ENCODE measurements at places on chromosomes 2 and 18.

- no peak for DNase-seq
These were observed 35.4 kb downstream of the BARD1 start for GRCh38 chr2:214774108-214774507.

DNA sequence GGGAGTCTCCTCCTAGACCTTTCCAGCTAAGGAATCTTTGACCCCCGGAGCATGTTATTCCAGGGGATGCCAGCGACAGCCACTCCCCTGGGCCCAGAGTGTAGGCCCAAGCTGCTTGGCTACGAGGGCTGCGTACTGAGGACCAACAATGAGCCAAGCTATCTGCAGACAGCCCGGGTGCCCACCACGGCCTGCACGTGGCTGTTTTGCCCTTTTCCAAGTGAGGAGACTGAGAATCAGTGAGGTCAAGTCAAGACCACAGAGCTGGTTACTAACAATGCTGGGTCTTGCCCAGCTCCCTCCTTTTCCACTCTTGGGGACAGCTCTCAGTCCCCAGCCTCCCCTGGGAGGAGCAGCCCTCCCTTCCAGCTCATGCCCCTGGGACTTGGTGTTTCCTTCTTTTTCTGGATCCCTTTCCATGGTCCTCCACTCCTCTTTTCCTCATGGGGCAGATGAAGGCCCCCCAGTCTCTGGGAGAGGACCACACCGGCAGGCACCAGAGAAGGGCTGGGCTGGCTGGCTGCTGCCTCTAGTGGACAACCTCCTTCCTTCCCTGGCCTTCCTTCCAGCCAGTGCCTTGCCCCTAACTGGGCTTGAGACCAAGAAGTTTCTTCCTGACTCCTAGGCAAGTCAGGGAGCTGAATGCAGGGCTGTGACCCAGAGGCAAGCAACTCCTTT lies 550 bp upstream of the MALL start:
- no peak for DNase-seq

- no peak for DNase-seq
These were observed 113.8 kb upstream of the HAAO start for GRCh38 chr2:42906111-42906556.

DNA sequence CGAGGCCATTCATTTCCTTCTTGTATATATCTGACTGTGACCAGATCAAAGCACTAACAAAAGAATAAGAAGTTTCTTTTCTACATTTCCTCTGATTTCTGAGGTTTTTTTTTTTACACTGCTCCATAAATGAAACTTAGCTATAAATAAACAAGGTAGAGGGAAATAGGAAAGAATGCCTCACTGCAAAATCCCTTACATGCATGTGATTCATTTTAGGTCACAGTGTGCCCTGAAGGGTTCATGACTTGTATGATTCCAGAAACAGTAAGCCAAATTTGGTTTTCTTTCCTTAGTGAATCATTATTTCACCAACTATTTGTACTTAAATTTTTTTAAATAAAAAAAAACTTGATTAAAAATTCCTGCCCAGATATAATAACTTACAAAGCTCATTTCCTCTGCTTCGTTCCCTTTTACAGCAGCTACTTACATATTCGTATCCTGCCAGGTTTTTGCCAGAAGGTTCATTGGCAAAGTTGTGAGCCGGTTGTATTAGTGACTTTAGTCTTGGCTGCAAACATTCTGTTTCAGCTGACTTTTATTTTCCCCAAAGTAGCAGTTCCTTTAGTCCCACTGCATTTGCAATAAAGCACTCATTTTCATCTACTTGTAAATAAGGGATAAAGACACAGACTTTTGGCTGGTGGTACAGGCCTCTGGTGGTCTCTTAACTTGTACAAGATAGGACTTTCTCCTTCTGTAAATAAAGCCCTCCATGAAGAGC lies 58.6 kb downstream of the LRP2 start:
- DNase-seq: no peak

DNA sequence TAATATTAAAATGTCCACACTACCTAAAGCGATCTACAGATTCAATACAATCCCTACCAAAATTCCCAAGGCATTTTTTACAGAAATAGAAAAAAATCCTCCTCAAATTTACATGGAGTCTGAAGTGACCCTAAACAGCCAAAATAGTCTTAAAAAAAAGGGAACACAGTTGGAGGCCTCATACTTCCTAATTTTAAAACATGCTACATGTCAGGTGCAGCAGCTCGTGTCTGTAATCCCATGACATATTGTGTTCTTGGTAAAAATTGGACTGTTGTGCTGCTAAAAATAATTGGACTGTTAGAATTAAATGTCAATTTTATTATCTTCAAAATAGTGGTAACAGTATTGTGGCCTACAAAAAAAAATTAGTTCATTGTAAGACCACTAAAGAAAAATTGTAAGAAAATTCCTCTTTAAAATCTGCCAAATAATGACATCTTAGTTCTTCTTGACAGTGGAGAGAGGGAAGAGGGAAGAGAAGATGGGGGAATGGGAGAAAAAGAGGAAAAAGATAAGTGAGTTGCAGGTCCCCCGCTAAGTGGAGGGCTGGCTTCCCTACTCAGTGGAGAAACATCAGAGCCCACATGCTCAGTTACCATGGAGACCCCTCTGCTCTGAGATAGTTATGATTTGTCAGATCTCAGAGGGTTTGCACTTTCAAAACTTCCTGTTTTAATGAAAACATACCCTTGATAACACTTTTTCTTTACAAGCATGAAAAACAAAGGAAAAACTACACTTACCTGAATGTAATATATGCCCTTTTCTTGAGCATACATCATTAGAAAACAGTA lies 46.5 kb downstream of the UNC50 start:
- DNase-seq: no peak

GRCh38 chr18:3305354-3305762 lies 43.4 kb downstream of the MYL12B start:
- no peak for DNase-seq

- no peak for DNase-seq
These were observed 34.5 kb downstream of the INSIG2 start for GRCh38 chr2:118122594-118123281.

DNA sequence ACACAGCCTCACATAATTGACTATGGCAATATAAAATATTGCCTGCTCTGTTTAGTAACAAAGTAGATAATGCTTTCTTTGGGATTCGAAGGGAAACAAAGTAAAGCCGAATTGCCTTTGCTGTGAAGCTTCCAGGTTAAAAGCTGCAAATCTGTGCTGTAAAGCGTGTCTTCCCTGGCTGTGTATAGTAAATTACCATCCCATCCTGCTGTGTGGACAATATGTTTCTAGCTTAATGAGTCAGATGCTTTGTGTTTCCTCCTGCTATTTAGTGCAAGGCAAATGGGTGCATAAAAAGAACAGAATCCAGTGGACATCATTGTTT lies 265.1 kb downstream of the SOCS6 start:
- no peak for DNase-seq

DNA sequence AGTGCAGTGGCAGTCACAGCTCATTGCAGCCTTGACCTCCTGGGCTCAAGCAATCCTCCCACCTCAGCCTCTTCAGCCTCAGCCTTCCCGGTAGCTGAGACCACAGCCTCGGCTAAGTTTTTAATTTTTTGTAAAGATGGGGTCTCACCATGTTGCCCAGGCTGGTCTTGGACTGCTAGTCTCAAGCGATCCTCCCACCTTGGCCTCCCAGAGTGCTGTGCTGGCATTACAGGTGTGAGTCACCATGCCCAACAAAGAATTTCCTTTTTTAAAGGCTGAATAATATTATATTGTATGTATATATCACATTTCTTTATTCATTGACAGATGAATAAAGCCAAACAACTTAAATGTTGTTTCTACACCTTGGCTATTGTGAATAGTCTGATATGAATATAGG lies 42.5 kb downstream of the MOB4 start:
- DNase-seq: no peak

DNA sequence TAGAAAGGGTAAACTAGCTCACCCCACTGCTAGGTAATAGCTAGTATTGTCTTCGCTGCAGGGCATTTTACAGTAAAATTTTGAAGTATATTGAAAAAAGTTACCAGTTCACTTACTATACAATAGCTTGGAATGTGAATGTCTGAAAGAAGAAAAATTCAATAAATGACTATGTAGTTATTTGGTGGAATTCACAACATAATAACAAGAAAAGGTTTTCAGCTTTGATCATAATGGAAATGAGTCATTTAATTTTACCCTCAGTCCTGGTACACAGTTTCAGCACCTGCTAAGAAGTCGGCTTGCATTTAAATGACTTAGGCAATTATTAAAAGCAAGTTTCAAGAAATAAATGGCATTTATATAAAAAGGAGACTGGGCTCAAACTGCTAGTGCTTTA lies 90.4 kb downstream of the NUP35 start:
- no peak for DNase-seq

DNA sequence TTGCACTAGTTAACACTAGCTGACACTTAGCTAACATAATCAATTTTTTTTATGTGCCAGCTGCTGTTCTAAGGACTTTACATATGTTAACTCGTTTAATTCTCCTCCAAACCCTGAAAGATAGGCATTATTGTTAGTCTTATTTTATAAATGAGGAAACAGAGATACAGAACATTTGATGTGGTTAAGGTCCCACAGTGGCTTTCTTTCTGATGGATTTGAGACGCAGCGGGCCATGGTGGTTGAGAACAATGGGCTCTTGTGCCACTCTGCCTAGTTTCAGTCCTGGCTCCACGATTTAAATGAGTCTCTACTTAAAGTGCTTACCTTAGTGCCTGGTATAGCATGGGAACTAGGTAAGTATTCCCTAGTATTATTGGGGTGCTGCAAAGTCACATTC lies 201.9 kb upstream of the SPRED2 start:
- DNase-seq: no peak

GRCh38 chr2:9347411-9347881 lies 75.9 kb downstream of the ITGB1BP1 start:
- DNase-seq: no peak

DNA sequence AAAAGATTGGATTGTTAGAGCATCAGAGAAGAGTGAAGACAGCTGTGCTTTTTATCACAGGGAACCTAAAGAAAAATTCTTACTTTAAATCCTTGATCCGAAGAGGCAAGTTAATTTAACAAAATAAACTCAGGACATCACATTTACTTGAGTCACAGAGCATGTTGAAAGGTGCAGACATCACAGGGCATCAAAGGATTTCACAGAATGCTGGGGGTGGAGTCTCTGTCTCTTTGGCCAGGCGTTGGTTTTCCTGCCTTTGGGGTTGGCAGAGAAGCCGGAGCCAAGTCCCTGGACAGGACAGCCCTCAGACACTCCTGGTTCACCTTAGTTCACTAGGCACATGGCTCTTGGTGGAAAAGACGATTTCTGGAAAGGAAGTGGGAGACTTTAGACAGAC lies 56.3 kb downstream of the SH3RF3 start:
- no peak for DNase-seq

Data from germinal center (tissue), 1 donor.